Pulmonary artery endothelial cell (primary cell): ENCODE measurements at places on chromosomes 4 and X. TPM values are rescaled to one million over a fixed set of nuclear protein-coding genes. Genes with fewer than 3 reads are reported as not detected.

RNF150 gene
- total RNA-seq = 0.07 and 0.11 TPM in 2 replicates

ARSD gene
- 18.3 and 19.1 TPM in 2 replicates for total RNA-seq

- no peak for DNase-seq
Measured at GRCh38 chr4:101183221-101183620, 164.1 kb downstream of the PPP3CA start.

DNA sequence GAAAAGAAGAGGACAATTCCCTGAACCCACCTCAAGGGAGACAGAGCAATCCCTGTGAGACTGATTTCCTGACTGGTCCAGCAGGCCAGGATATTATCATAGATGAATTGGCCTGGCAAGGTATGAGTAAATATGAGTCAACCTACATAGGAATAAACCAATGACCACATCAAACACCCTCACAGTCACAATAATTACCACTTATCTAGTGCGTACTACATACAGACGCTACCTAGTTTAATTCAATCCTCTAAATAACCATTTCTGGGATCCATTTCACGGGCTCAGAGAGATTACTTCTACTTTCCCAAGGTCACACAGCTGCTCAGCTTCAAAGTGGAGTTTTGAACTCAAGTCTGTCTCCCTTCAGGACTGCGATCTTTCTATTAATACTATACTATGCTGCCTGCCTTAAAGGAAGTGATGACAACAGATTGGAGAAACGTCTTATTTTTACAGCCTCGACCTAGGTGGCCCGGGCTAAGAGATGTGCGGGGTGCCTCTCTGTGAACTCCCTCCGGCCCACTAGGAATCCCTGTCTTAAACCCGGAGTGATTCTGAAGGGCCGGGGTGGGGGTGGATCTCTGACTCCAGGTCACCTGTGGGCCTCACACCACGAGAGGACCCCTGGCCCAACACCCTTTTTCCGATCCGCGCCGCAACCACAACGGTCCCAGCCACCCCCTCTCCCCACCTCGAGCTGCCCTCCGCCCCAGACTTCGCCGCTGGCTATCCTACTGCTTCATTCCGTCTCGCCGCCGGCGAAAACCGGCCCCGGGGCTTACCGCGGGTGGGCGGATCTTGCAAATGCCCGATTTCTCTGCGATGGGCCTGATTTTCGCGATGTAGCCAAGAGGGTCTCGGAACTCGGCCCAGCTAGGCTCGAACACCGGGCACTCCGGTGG, 800 bp downstream of the KDM5C start:
- DNase-seq = no peak

DNA sequence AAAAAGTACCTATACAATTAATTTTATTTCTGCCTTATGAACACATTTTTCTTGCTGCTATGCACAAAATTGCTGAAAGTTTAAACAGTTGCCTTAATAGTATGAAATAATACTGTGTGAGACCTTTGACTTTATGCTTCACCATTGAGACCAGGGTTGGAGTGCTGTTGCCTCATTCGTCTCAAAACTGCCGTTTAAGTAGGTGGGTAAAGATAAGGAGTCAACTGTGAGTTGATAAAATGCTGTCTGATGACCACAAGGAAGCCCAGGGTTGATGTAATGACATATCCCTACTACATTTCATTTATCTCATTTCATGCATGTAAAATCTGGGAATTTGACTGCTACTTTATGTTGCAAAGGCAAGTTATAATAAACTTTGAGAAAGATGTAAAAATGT, 23.4 kb downstream of the STK26 start:
- DNase-seq = no peak

DNA sequence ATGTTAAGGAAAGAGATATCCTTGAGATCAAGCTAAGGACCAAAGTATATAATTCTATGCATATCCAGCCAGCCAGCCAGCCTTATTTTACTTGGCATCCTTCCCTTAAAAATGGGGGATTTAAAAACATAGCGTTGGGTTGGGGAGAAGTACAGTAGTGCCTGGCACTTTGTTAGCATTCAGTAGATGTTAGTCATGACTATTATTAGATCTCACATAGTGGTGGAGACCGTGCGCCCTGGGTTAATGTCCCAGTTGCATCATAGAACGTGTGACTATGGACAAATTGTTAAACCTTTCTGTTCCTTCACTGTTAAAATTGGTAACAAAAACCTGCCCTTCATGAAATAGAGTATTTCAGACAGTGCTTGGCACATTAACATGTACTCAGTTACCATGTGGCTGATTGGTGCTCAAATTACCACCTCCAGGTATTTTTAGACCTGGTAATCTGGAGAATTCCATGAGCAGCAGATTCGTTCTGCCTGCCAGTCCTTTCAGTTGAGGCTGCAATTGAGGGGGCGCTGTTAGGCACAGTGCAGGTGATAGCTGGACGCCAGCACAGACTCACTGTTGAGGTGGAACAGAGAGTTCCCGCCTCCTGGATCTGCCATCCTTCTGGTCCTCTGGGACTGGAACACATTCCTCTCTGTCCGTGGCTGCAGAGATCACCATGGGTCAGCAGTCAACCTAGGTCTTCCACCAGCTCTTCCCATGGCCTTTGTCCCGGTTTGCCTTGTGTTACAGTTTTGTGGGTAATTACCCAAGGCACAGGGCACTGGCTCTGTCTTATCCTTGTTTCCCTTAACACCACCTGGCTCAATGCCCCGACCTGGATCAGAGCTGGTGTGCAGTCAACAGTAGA, 31.7 kb downstream of the RBBP7 start:
- peak; percentile 47 for DNase-seq

- DNase-seq = no peak
Measured at GRCh38 chrX:68511255-68511654, 12.4 kb downstream of the YIPF6 start.
